HAP-1 (cell line): ENCODE measurements at places on chromosomes 2 and 18.

DNA sequence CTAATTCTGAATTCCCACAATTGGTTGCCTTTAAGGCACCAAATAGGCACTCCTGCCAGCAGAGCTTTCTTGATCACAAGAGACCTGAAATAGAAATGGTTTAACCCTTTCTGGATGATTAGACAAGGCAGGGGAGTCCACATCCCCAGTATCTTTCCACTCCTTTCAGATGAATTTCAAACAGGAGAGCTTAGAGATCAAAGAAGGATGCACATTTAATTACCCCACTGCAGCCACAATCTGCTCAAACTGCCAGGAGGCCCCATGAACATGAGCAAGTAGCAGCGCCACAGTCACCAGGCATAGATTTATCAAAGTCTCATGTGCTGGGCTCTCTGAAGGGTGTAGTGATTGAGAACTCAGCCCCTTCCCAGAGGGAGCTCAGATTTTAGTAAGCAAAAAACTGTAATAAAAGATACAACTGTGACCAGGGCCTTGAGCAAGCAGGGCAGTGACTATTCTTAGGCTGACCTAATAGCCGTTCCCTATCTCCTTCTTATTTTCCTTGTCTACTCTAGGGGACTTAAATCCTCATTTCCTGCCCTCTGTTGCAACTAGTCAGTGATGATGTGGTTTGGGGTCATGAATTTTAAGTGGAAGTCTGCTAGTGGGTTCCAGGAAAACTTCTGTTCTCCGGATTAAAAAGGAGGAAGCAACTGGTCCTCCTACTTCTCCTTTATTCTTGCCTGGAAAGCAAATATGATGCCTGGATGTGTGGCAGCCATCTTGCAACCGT is 53.7 kb downstream of the SLC4A3 start:
- no peak for DNase-seq

DNA sequence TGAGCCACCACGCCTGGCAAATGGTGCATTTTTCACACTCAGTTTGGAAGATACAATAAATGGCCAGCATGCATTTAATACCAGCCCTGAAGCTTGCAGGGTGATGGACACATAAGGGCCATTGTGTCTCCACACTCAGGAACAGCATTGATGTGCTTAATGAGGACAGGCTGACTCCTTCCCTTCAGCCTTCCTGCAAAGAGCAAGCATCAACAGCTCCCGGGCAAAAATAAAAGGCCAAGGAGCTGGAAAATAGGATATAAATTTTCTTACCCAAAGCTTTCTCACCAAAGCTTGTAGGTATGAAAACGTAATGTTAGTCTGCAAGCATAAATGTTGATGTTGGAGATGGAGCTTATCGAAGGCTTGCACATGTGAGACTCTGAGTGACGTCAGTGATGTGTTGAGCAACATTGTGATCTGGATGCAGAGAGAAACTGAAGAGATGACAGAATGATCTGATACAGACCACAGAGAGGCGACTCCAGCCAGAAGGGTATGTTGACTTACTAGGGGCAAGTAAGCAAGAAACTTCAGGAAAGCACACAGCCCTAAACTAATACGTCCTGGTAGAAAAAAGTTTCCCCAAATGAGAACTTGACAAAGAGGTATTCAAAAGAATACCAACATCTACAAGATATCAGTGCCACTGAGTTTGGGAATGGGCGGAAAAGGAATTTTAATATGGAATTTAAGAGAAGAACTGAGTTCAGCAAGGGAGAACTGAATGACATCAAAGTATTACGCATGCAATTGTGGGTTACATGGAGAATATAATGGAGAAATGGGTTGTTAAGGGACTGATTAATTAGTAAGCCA is 256.5 kb downstream of the TGIF1 start:
- DNase-seq, result no peak

GRCh38 chr2:201136889-201137321 is 20.9 kb downstream of the CFLAR start:
- no peak for DNase-seq

DNA sequence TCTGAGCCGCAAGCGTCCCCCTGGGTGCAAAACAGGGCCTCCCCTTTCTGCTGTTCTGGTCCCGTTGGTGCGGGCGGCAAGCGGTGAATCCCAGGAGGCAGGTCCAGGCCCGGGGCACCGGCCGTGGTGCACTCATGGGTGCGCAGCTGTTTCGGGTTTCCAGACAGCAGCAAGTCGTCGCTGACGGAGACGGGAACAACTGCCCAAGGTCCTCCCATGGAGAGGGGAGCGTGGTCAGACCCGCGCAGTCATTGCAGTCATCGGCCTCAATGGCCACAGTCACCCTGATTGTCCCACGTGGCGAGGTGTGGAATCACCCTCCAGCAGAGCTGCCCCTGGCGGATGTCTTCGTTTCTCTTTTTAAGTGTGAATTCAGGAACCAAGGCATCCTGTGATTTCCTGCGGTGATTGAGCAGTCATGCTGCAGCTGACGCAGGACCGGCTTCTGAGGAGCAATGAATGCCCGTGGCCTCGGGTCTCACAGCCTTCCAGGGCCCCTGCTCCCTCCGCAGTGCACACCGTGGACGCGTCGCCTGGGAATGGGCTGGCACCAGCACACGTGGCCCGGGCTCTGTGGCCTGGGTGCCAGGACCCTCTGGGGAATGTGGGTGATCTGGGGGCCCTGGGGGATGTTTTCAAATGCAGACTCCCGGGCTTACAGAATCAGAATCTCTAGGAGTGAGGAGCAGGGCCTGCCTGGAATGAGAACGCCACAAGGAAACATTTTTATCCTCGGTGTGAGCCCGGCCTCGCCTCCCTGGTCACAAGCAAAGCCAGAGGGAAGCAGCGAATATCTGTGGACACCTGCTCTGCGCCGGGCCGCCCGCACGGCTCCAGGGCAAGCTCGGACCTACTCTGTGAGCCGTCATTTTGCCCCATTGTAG is 244.2 kb upstream of the SALL3 start:
- DNase-seq, result no peak

GRCh38 chr2:144445196-144445595 is 74.7 kb downstream of the ZEB2 start:
- DNase-seq, result no peak

- DNase-seq, result no peak
Observed at GRCh38 chr2:86021396-86022378, 84.0 kb downstream of the POLR1A start.

- peak; percentile 77 for DNase-seq
Observed at GRCh38 chr2:75787532-75788132, 76.9 kb upstream of the GCFC2 start.

DNA sequence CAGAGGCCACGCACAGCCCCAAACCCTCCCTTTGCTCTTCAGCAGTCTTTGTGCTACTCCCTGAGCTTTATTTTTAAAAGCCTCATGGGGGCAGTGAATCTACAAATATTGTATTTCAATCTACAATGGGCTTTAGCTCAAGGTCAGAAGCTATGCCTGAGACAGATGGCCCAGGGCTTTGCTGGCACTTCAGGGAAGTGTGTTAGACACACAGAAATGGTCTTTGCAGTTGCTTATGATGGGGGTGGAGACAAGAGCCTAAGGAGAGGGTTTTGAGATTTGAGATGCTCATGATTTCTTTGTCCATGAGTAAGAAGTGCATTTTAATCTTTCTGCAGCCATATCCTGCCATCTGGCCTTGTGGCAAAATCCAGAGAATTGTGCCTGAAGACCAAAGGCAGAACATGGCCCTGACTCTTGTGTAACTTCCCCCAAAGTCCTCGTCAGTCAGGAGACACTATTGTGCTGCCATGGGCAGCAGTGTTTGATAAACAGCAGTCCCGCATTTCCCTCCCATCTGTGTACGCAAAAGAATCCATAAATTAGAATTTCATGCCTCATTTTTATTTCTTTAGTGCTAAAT is 92.6 kb downstream of the VAPA start:
- DNase-seq, result no peak

DNA sequence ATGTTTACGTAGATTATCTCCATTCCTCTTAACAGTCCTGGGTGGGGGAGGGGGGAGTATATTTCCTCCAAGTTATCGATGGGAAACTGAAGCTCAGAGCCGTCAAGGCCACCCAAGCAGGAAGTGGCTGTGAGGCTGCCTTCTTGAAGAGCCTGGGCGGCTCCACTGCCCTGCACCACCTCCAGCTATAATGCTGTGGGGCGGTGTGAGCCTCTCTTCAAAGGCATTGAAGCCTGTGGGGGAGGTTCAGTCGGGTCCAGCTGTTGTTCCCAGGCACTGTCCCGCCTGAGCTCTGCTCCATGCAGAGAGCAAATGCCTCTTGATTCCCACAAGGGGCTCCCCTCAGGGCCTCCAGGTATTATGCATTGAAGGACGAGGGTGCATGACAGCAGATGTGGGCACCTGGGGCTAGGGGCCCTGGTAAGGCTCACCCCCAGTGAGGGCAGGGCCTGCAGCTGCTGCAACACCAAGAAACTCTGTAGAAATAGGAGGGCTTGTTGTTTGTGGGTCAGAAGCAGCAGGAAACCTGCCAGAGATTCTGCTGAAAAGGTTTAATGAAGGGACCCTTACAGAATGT is 29.5 kb upstream of the LAPTM4A start:
- DNase-seq, result peak; percentile 21

- DNase-seq, result no peak
Observed at GRCh38 chr18:59940068-59940467, 40.3 kb downstream of the PMAIP1 start.

DNA sequence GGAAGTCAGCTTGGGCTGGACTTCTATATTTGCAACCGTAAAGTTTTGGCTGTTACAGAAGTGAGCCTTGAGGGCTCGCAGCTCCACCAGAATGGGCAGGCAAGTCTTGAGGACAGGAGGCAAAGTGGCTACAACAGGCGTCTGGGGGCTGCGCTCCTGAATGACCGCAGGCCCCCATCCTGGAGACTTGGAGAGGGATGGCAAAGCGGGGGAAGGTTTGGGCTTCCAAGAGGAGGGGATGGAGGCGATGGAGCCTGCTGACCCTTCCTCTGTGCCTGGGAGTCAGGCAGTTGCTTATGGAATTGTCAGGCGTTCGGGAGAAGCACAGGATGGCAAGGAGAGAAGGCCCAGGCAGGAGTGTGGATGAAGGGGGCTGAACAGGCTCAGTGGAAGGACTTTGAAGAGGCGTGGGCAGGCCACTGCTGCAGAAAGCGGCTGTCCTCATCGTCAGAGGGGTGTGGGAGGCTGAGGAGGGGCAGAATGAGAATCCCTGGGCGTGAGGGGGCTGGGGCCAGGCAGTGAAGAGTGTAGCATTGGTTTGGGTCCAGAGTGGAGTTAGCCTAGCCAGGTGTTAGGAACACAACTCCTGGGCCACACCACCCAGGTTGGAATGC is 72.3 kb downstream of the INHBB start:
- DNase-seq, result no peak

GRCh38 chr18:48230467-48231113 is 178.6 kb downstream of the ZBTB7C start:
- DNase-seq, result peak; percentile 70

DNA sequence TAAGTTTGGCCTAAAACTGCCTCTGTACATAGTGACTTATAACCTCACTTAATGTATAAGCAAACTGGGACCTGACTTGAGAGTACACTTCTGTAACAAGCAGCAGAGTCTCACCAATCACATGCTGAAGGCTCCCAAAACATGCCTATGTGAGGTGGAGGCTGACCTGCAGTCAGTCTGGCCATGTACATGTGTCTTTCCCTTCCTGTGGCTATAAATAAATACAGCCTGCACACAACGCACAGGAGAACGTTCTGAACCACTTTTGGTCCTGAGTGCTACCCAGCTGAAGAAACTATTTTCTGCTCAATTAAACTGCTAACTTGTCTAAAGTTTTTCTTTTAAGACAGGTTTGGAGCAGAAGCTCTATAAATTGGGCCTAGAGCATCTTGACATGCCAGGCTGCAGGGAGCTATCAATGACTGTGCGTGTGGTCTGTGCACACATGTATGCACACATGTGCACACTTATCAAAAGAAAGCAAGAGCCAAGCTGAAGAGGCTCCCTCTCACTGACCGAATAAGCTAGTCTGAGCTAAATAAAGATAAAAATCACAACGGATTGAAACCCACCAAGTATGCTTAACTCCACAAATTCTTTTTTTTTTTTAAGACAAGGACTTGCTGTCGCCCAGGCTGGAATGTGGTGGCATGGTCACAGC is 15.0 kb downstream of the RNASEH1 start:
- no peak for DNase-seq

DNA sequence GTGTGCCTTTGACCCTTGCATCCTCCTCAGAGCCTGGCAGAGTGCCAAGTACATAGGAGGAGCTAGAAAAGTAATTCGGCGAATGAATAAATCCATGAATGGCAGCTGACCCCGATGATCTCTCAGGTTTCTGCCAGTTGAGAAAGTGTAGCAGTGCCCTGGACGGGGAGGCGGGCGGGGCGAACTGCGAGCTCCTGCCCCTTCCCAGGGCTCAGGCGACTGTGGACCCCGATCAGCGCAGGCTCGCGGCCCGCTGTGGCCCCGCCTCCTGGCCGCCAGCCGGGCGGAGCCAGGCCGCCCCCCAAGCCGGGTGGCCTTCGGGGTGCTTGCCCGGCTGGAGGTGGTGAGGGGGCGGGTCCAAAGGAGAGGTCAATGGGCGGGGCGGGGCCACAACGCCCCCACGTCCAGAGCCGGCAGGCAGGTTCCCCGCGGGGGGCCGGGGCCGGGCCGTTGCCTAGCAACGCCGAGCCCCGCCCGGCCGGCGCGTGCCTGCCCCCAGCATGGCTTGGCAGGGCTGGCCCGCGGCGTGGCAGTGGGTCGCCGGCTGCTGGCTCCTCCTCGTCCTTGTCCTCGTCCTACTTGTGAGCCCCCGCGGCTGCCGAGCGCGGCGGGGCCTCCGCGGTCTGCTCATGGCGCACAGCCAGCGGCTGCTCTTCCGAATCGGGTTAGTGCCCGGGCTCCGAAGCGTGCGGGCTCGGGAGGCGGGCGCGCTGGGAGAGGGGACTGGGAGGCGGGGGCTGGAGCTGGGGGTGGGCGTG is 30.6 kb upstream of the TMBIM1 start:
- DNase-seq, result peak; percentile 91

GRCh38 chr2:133568172-133568571 is at the start of gene NCKAP5:
TSS of gene NCKAP5 (minus strand) at chr2:133568463. CDS start at chr2:133517526, 50,937 bp downstream.
- peak; percentile 13 for DNase-seq

DNA sequence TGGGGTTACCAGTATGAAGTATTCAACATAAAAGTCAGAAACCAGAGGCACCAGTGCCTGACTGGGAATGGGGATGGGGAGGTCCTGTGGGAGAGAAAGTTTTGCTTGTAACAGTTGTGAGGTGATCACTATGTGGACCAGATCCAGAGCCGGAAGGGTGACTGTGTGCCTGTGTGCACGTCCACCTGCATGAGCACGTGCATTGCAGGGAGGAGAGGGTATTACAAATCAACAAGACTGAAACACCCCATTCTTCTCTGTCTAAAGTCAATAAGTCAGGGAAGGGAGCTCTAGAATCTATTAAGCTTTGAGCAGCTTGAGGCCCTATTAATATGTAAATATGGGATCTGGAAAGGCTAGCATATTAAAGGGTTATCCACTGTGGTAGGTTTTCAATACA is 241.0 kb upstream of the ACVR2A start:
- peak; percentile 57 for DNase-seq
